ENCODE measurements at places on chromosomes 1 and 21. TPM values are rescaled to one million over a fixed set of nuclear protein-coding genes. Genes with fewer than 3 reads are reported as not detected.

- peak; percentile 27 for DNase-seq
Observed at GRCh38 chr21:29737186-29737585, 202.6 kb downstream of the GRIK1 start.

Gene MAP1LC3C
- 12.7 TPM for polyA plus RNA-seq

Gene TRMT1L
- 4.5 TPM for polyA plus RNA-seq

Gene CNN3
- polyA plus RNA-seq, result 129 TPM

Gene CD84
- polyA plus RNA-seq, result 0.46 TPM

All from stomach (tissue), 19 donors.